ENCODE measurements at places on chromosomes 5 and 9.

DNA sequence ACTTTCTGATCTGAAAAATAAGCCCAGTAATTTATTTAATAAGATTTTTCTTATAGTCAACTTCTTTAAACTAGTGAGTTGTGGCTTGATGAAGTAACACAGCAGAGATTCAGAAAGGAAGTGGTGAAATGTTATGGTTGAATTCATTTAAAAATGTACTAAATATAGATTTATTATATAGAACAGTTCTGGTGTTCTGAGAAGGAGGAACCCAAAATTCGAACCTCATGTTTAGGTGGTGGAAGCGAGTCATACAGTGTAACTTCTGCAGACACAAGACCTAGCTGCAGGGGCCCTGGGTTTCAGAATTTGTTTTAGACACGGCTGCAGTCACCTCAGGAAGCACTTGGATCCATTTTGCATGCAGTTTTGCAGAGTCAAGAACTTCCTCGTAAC lies 188.2 kb downstream of the TRIO start:
- DNase-seq = no peak

DNA sequence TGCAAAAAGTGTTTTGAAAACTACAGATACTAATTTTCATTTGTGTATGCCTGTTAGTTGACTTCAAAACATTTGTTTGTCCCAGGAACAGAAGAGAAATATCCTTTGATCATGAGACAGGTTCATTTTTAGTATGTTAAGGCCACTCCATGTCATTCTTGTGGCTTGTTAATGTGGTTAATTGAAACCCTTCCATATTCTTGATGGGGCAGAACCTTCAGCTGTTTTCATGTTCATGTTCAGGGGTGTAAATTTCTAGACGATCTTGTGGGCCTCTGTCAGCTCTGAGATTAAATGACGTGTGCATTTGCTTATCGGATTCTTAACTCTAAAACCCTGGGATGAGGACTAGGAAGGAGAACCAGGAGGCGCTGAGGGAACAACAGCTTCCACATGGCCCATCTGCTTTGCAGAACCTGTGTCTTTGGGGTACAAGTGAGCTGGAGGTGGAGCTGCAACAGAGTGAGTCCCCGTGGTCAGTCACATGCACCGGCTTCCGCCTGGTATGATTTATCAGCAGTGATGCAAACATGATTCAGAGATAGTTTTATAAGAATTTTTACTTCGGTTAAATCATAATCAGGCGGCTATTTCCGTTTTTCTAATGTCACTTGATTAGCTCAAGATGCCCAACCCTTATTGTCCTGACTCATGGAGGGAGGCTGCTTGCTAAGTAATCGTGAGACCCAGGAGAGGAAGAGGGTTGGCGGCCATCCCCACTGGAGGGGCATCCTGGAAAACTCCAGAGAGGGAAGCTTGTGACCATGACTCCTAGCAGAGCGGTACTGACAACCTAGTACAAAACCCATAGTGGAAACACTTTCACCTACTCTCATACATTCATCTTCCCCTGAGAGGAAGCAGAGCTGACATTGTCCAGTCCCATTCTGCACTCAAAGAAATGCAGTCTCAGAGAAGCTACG lies 138.4 kb downstream of the C9orf152 start:
- DNase-seq = no peak

DNA sequence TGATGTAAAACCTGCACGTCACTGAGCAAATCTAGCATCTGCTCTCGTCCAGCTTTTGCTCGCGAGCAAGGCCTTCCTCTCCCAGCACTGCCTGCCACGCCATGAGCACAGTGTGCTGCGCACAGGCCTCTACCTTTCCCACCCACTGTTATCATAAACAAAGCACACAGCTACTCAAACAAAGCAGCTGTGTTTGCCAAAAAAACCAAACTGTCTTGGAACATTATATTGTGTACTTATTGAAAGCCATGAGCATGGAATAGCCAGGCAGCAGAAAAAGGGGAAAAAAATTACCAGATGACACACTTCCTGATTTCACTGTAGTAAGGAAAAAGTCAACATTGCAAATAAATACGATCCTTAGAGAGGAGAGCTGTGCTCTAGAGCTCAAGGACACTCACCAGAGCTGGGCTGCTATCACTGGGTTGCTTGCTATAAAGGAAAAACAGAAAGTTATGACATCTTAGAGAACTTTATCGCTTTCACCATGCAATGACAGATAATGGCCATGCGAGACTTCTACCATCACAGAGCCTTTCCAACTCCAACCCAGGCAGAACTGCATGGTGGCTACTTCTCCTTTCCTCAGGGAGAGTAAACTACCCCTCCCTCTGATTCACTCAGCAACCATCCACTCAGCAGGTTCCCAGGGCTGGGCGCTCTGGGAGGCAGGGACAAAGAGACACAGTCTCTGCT lies 69.6 kb downstream of the EPB41L4B start:
- DNase-seq = no peak

DNA sequence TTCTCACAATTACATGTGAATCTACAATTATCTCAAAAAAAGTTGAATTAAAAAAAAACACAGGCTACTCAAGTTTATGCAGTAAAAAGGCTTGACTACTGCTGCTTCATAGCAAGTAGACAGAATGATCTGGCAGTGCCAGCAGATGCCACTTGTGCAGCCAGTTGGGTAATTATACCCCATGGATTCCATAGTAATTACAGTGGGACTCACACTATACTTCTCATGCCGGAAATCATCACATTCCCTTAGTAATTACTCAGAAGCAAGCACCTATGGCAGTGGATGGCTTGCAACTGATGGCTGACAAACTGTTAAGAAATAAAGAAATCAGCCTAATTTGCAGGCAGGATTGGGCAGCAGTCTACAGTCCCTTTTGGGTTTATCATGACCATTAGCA lies 463.2 kb upstream of the KLF4 start:
- no peak for DNase-seq

DNA sequence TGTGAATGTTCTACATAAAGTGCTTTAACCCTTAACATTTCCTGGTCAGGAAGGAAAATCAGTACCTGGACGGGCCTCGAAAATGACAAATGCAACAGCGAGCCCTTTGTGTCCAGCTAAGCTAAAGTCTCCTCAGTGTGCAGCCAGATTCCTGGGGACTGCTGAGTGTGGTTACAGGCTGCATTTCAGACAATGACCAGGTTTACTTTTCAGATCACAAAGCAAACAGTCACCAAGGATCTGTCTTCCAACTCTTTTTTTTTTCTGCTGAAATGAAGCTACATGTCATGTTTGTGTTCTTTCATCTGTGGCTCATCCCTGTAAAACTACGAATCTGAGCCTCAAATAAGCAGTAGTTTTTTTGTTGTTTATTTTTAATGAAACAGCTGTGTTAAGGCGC lies 20.8 kb downstream of the SLC46A2 start:
- DNase-seq = no peak

- no peak for DNase-seq
Observed at GRCh38 chr5:132233811-132234683, 6.4 kb upstream of the P4HA2 start.

DNA sequence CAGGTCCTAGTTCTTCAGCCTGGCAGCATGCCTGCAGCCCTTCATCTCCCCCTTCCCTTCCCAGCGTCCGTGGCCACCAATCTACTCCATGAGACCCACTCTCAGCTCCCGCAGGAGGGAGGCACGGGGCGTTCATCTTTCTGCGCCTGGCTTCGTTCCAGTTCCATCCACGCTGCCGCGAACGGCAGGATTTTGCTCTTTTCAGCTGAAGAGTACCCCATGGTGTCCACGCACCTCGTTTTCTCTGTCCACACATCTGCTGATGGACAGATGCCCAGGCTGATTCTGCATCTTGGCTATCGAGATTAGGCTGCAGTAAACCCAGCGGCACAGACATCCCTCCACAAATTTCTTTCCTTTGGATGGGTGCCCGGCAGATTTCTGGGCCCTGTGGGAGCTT lies 30.5 kb upstream of the NKD2 start:
- no peak for DNase-seq

DNA sequence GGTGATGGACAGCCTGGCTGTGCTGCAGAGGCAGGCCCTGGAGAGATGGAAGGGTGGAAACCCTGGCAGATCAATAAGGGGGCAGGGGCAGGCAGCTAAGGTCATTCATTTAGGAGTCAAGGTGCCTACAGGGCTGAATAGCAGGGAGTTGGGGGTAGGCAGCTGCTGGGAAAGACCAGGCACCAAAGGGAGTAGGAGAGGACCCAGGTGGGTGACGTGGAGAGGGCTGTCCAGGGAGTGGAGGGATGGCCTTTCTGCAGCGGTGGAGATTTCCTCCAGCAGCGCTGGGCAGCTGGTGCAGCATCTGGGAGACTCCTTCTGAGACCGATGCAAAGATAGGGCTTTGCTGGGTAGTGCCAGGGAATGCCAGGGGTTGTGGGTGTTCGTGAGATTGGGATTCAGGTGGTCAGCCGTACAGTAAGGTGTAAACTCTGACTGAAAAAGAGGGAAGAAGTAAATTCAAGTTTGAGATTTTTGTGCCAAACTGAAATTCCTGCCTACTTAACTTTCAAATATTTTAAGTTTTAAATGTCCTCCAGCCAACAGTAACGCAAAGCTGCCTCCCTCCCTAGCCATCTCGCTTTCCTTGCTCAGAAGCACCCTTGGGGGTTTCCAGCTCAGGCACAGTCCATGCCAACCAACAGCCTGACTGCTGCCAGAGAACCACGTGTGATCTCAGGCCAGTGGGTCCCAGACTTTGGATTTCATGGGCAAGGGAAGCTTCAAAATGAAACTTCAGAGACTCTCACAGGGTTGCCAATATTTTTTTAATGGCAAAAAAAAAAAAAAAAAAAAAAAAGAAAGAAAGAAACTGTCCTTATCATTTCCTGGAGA lies 18.6 kb upstream of the ANGPTL2 start:
- DNase-seq = no peak

GRCh38 chr5:125696762-125697161 lies 726.4 kb upstream of the GRAMD2B start:
- DNase-seq = no peak

DNA sequence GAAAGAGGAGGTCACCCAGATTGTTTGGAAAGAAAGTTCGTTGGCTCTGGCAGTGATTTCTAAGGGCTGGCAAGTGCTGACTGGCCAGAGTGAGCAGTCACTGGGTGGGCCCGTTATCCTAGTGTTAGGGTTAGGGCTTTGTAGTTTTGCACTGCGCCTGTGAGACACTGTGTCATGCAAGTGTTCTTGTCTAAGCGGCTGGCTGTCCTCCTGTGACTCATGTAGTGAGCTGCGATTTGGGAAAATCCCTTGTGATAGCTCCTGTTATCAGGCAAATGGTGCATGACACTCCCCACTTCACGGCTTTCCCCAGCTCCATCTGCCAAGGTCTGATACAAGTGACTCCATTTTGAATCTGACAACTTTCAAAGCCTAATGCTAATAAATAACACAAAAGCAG lies 526.0 kb upstream of the ADAMTS16 start:
- DNase-seq = no peak

DNA sequence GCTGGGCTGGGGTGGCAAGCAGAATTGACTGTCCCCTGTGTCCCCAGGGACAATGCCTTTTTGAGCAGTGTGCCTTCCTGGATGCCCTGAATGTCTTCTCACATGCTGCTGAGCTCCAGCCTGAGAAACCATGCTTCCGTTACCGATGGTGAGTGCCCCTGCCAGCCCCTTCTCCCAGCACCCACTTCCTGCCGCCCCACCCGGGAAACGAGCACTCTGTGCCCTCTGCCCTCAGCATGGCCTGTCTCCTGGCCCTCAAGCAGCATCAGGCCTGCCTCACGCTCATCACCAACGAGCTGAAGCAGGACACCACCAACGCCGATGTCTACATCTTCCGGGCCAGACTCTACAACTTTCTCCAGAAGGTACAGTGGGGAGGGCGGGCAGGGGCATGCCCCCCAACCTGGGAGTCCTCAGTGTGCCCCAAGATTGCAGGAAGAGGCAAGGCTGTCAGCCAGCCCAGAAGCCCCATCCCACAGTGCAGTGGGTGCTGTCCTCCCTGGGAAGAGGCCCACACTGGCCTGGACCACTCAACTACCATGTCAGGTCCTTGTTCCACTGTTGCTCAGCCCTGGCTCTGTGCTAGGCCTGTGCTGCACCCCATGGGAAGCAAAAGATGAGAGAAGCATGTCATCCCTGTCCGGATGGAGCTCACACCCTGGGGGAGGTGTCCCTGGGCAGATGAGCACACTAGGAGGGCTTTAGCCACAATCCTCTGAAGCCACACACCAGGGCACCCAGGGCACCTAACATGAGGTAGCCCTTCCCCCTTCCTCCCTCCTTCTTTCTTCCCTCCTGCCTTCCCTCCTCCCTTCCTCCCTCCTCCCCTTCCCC lies 4.4 kb downstream of the TTC16 start:
- DNase-seq = no peak

GRCh38 chr5:89535411-89535810 lies 652.4 kb upstream of the MEF2C start:
- no peak for DNase-seq

DNA sequence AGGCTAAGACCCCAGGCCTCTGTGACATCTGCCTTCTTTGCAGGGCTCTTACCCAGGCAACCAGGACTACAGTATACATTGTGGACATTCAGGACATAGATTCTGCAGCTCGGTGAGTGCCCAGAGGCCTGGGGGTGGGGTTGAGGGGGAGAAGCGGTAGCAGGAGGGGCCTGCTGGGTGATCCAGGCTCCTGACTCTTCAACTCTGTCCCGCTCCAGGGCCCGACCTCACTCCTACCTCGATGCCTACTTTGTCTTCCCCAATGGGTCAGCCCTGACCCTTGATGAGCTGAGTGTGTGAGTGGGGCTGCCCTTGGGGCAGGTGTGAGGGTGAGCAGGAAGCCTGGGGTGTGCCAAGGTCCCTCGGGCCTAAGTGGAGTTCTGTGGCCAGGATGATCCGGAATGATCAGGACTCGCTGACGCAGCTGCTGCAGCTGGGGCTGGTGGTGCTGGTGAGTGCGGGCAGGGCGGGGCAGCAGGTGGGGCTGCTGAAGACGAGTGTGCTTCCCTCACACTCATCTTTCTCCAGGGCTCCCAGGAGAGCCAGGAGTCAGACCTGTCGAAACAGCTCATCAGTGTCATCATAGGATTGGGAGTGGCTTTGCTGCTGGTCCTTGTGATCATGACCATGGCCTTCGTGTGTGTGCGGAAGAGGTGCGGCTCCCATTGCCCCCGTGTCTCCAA lies 19.8 kb downstream of the GPRIN1 start:
- no peak for DNase-seq

- DNase-seq = no peak
Observed at GRCh38 chr5:72511366-72511765, 4.2 kb upstream of the ZNF366 start.

DNA sequence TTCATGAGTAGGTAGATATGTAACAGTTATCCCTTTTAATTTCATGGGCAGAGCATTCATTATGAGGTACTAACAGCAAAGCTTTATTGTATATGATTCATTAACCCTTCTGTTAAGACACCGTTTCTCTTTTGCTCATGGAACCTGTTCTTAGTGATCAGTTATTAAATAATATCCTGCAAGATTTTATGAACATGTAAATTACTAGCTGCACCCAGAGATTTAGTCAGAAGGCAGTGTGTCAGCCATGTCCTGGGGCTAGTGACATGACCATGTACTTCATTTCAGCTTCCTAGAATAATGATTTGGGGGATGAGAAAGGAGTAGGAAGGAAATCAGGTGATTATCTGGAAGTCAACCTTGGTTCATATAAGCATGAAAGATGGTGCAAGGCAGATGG lies 7.0 kb downstream of the MAST4 start:
- no peak for DNase-seq

- no peak for DNase-seq
Observed at GRCh38 chr9:136857166-136857565, 5.0 kb downstream of the MAMDC4 start.
